ENCODE measurements at places on chromosomes 2 and 18. TPM values are rescaled to one million over a fixed set of nuclear protein-coding genes. Genes with fewer than 3 reads are reported as not detected.
A peak's percentile ranks its signal among the peaks of the same experiment; 100 is the strongest.

- H3K27ac ChIP-seq: no peak overlapping the region
- H3K4me1 ChIP-seq: no peaks in the 10 kb centered on the region
- DNase-seq: no peak
- no peak overlapping the region for H3K4me3 ChIP-seq
These were observed 315.4 kb downstream of the SMAD2 start for GRCh38 chr18:47615043-47615442.

GRCh38 chr18:35377875-35378573, 887 bp upstream of the ZNF396 start:
- peaks cover 13% of the 10 kb centered on the region for H3K27me3 ChIP-seq
- DNase-seq: no peak
- peak overlapping the region; percentile 84 for H3K4me3 ChIP-seq
- H3K27ac ChIP-seq: peak overlapping the region; percentile 60
- H3K4me1 ChIP-seq: peaks cover 14% of the 10 kb centered on the region

GRCh38 chr2:72757177-72757775, 68.6 kb downstream of the EXOC6B start:
- no peaks in the 10 kb centered on the region for H3K36me3 ChIP-seq
- H3K27me3 ChIP-seq: no peaks in the 10 kb centered on the region
- H3K4me1 ChIP-seq: no peaks in the 10 kb centered on the region
- DNase-seq: no peak
- no peak overlapping the region for H3K27ac ChIP-seq

- H3K4me3 ChIP-seq: no peak overlapping the region
- no peak overlapping the region for H3K27ac ChIP-seq
- H3K4me1 ChIP-seq: no peaks in the 10 kb centered on the region
- H3K36me3 ChIP-seq: no peaks in the 10 kb centered on the region
These were observed 40.6 kb upstream of the RTTN start for GRCh38 chr18:70246061-70246466.

Gene TRPM8
- total RNA-seq: not detected

Gene CFAP221
- total RNA-seq: not detected

All from T-helper 17 cell (primary cell).